ENCODE measurements at places on chromosomes 12 and 14. TPM values are rescaled to one million over a fixed set of nuclear protein-coding genes. Genes with fewer than 3 reads are reported as not detected.

The CMKLR1 gene
- 14.8 TPM for total RNA-seq

The EPYC gene
- total RNA-seq = not detected

DNA sequence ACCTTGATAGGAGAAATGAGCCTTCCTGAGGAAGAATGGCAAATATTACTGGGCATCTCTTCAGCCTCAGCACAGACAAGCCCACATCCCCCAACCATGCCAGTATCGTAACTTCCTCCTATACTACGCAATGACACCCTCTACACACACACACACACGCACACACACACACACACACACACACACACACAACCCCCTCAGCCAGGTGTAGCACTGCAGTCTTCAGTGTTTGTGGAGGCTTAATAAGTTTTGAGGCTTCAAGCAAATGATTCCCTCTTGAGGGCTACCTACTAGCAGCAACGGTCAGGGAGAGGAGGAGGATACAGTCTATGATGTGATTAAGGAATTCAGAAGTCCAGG lies 1.6 kb downstream of the DGKA start:
- no peak for DNase-seq

The TOMM20L gene
- not detected for total RNA-seq

DNA sequence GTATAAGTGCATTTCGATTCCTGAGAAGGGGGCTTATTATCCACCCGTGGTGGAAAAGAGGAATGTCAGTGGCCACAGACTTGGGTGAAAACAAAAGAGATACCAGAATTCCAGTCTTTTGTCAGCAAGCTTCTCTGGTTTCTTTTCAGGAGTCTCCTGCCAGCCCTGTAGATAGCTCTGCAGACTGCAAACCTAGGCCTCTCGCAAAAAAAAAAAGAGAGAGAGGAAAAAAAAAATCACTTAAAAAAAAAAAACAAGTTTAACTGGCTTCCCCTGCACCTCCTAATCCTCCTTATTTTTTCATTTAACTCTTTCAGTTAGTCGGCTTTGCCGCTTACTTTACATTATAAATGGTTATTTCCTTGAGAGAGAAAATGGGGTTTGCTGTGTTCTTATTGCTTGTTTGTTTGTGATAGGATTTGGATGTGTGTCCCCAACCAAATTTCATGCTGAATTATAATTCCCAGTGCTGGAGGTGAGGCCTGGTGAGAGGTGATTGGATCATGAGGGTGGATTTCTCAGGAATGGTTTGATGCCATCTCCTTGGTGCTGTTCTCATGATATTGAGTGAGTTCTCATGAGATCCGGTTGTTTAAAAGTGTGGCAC lies 170.0 kb downstream of the BCL11B start:
- no peak for DNase-seq

GRCh38 chr14:20782280-20782890 lies 1.3 kb downstream of the RNASE6 start:
- DNase-seq = no peak

The CEP170B gene
- total RNA-seq = 7.8 TPM

- DNase-seq = no peak
These were observed 1046.6 kb upstream of the USP15 start for GRCh38 chr12:61213646-61214045.

DNA sequence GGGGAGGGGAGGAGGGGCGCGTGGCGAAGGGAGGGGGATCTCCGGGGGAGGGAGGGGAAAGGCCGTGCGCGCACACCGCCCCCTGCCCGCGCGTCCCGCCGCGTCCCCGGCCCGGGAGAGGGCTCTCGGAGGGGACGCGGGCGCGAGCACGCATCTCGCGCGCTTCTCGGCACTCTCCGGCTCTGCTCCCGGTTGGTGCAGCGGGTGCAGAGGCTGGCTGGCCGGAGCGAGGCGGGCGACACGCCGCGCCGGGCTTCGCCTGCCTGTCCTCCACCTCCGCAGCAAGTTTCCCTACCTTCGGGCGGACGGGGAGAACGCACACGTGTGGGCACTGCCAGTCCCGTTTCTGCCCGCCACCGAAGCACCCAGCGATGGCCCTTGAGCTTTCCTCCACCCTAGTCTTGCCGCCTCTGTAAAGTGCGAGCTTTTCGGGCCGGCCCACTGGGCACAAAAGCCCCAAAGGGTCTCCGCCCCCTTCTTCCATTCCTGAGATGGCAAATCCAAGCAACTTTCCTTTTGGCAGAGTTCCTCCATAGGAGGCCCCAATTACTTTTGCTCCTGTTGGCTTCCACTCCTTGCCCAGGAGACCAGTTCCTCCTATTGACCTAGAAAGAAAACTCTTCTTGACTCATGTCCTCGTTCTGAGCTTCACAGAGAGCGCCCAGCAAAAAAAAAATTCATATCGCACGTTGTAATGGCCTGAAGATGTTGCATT lies 363 bp upstream of the CSAD start:
- DNase-seq = peak; percentile 86

The BATF gene
- not detected for total RNA-seq

GRCh38 chr14:28987516-28987915 lies 220.9 kb downstream of the FOXG1 start:
- no peak for DNase-seq

DNA sequence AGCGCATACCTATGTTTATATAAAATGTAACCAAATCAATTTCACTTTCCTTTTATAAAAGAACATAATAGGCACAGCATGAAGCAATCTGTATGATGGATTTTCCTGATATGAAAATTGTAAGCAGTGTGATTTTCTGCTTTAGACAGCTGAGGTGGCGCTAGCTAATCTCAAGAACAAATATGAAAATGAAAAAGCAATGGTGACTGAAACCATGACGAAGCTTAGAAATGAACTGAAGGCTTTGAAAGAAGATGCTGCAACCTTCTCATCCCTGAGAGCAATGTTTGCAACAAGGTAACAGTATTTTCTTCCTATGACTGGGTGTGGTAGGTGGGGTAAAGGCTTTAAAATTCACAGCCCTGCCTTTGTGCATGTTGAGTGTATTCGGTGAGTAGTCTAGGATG lies 65.0 kb upstream of the FGD4 start:
- no peak for DNase-seq

GRCh38 chr12:29224572-29224971 lies 75.5 kb downstream of the FAR2 start:
- no peak for DNase-seq

The LRRIQ1 gene
- total RNA-seq = not detected

GRCh38 chr12:3542911-3543310 lies 51.9 kb downstream of the PRMT8 start:
- DNase-seq = no peak

- no peak for DNase-seq
These were observed 14.1 kb downstream of the FBXW8 start for GRCh38 chr12:116924558-116925453.

The NPFF gene
- not detected for total RNA-seq

- DNase-seq = no peak
These were observed 99.3 kb downstream of the HECTD4 start for GRCh38 chr12:112282920-112283319.

DNA sequence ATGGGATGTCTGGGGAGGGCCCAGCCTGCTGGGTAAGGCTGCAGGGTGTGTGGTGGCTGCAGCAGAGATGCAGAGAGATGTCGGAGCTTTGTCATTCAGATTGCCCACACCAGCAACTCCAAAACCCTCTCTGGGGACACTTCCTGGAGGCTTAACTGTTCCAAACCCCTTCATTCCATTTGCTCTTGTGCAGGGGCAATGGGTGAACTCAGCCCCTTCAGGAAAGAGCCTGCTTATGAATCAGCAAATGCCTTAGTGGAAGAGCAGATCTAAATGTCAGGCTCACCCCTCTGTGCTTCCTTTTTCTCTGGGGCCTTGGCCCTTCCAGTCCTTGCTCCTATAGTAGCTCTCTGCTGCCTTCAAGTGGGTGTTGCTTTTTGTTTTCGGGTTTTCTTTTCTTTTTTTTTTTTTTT lies 36.7 kb upstream of the GPATCH2L start:
- DNase-seq = no peak

DNA sequence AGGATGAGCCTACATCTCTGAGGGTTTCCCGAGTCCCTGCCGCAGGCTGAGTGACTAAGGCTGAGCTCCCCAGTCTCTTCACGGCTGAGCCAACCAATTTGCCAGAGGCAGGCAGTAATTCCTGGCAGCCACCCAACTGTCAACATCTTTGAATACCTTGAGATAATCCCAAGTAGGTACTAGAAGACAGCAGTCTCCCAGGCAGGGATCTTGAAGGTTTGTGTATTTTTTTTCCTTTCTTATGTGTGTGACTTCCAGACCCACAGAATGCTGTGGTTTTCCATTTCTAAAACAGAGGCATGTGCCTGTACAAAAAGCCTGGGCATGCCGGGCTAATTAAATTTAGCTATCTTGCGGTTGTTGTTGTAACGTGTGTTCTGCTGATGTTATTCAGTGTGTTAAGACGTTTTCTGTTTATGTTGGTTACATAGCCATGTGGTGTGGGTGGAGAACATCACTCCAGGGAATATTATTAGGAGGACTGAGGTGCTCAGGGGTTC lies 155.5 kb downstream of the ANO2 start:
- DNase-seq = no peak

GRCh38 chr14:35533357-35534207 lies at the start of gene INSM2:
INSM2 (plus strand) TSS chr14:35534164; CDS start chr14:35534253, 89 bp downstream.
- DNase-seq = peak; percentile 64

DNA sequence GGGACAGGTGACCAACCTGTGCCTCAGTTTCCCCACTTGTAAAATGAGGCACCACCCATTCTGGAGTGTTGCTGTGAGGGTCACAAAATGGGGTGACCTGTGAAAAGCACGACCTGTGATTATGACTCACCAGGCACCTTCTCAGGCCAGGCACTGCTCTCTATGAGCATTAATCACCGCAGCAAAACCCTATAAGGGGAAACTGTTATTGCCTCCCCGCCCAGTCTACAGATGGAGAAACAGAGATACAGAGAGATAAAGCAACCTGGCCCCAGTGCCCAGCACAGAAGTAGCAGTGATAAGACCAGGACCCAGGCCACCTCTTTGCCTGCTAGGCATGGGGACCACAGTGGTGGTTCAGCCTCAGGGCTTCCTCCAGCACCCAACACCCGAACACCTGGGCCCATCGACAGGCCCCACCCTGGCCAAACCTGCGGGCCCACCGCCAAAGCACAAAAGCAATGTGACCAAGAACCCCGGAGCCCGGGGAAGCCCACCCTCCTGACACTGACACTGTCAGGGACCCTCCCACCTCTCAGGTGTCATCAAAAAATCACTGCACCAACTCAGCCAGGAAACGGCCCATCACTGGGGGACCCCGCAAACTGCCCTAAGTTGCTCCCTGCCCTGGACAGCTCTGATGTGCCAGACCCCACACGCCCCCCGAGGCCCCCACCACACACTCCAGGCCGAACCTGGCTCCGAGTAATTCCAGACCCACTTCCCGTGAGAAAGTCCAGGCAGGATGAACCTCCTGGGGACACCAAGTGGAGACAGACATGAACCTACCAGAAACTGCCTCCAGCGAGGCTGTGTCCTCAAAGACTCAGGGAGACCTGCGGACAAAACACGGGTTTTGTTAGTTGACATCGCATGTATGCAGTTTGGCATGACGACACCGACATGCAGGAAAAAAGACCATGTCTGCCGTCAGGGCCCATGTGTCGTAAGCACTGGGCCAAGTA lies 32.4 kb downstream of the NCOR2 start:
- no peak for DNase-seq

The MGP gene
- 1,489 TPM for total RNA-seq

The MMP19 gene
- total RNA-seq = 18.0 TPM

The GUCY2C gene
- not detected for total RNA-seq

The PLBD2 gene
- total RNA-seq = 16.1 TPM

DNA sequence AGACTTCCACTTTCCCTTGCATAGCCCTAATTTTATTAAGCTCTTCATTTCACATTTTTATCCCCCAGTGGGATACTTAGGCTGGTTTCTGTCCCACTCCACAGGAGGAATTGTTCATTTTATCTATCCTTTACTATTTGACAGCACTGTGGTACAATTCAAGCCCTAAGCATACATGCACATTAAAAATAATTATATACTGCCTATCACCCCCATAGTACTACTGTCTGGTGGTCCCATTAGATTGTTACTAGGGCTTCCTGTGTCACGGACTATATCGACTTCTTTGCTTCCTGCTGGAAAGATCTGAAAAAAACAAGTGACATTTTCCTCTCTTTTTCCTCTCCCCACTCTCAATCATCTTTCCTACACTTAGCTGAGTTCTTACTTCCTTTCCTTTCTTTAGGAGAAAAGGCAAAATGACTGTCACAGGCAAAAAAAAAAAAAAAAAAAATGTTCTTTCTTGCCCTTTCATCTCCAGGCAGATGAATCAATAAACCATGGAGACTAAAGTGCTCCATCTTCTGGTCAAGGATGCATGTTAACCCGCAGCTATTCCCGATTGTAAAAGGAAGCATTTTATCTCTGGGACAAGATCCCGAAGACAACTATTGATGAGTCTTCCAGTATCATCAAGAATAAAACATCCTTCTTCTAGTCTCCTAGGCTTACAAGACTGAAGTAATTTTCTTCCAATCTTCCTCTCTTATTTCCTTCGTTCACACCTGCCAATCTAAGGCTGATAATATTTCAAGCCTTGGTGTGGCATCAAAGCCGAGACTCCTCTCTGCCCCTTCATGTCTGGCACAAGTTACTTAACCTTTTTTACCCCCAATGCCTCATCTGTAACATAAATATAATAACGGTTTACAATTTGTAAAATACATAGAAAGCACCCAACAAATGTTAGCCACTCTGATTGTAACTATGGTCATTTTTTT lies 94.4 kb upstream of the PLEKHG7 start:
- no peak for DNase-seq

The MMP14 gene
- total RNA-seq = 86.6 TPM

GRCh38 chr14:22276913-22277816 lies 311.9 kb downstream of the DAD1 start:
- no peak for DNase-seq

DNA sequence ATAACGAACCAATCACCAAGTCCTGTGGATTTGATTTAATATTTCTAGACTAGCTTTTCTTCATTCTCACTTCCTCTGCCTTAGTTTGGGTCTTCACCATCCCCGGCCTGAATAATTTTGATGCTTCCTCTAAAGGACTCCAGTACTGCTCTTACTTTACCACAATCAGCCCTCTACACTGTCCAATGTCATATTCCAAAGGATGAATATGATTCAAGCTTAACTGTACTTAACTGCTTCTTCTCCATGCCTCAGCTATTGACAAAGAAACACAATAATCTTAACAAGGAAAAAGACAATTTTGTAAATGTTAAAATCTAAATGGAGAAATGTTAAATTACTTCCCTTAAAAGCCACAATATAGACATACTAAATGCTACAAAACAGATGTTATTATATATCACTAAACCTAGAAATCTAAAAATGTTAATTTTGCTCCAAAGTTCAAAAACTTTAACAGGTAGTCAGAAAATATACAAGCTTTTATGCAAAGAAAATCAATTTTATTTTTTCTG lies 70.2 kb downstream of the STXBP6 start:
- no peak for DNase-seq

The RNASE2 gene
- not detected for total RNA-seq

Measured in sigmoid colon (tissue), 7 donors.